ENCODE measurements at places on chromosomes 5 and 9.

GRCh38 chr5:5293029-5293428 is 129.4 kb upstream of the ICE1 start:
- DNase-seq = no peak

- DNase-seq = no peak
Observed at GRCh38 chr9:133553973-133554713, 19.6 kb downstream of the ADAMTSL2 start.

GRCh38 chr5:35926389-35927051 is 11.9 kb downstream of the CAPSL start:
- DNase-seq = peak; percentile 55

DNA sequence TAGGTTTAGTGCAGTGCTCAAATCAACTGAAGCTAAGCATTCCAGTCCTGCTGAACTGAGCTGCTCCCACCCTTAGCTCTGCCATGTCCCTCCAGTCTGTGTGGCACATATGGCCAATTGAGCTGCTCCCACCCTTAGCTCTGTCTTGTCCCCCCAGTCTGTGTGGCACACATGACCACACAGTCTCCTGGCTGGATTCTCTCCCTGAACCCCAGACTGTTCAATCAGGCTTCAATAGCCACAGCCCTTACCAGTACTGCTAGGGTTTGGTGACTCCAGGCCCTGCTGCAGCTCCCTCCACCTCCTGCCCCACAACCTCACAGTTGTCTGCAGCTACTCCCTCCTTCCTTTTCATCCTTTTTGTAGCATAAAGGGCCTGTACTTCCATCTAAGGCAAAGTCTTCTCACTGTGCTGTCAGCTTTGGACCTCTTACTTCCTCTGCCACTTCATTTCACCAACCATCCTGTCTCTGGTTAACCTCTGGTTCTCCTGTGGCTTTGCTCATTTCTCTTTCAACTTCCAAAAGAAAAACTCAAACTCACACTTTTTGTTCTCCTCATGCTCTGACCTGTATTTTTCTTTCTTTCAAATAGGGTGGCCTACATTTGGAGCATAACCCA is 50.8 kb downstream of the ADAMTS12 start:
- DNase-seq = no peak

DNA sequence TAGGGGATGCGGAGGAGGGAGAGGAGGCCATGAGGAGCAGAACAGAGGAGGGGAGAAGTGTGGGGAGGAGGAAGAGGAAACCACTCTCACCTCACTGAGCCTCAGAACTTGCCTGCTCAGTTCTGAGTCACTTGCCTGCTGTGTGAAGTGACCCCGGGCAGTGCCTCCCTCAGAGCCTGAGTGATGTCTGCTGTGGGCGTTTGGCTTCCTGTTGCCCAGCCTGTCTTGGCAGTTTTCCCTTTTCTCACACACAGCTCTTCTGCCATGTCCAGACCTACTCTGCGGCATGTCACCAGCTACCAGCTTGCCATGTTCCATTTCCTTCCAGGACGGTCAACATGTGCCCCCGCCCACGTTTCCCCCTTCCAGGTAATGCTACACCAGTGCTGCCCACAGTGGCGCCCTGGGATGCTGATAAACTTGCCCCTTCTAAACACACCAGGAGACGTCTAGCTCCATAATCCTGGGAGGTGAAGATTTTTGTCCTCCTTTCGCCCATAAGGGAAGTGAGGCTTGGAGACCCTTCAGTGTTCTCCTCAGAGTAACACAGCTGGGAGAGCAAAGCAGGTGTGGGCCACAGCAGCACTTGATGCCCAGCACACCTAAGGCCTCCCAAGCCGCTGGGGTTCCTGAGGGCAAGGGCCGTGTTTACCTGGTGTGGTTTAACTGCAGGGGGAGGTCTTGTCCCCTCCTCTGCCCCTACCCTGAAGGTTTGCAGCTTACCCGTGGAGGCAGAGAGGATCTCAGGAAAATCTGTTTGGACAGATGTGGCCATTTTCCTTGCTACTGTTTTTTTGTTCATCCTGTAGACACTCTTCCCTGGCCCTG is 63.8 kb upstream of the RNF130 start:
- DNase-seq = no peak

GRCh38 chr9:33139421-33140228 is 27.5 kb downstream of the B4GALT1 start:
- no peak for DNase-seq

DNA sequence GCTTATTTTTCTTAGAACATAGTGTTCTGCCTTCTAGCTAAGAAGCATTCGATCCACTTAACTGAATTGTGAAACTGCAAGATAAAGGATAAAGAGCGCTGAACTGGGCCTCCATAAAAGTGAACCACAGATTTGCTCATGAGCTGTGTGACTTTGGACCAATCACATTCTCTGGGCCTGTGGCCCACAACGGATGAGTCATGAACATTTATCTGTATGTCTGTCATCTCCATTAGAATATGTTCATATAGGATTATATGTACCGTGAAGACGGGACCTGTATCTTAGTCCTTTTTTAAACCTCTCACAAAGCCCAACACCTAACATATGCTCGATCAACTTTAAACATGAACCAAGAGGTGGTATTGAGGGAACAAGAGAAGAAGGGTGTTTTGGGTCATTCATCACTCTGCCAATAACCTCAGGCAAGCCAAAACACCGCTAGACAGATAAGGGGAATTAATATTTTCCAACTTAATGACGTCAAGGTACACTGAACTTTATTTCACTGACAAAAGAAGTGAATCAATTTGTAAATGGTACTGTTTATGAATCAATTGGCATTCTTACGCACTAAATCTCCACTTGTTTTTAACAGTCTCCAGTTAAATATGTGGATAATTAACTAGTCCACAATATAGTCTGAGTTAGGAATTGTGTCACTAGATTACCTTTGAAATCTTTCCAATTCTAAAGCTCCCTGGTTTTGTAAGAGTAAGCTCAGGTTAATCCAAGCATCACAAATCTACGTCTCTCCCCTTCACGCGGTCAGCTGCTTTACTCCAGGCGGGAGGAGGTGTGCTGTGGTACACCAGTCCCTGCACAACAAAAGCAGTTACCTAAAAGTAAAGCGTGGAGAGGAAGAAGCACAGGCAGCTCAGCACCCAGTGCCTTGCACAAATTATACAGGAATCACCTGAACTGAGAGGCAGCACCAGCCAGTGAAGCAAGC is 1.6 kb downstream of the TMEM245 start:
- DNase-seq = no peak

GRCh38 chr5:148352696-148353095 is 17.3 kb downstream of the SPINK9 start:
- DNase-seq = no peak

- DNase-seq = no peak
Observed at GRCh38 chr5:164748861-164749260, 1243.4 kb downstream of the MAT2B start.

GRCh38 chr5:67209141-67209771 is 12.7 kb upstream of the CD180 start:
- peak; percentile 71 for DNase-seq

- no peak for DNase-seq
Observed at GRCh38 chr5:92513067-92513466, 1068.0 kb downstream of the NR2F1-AS1 start.

GRCh38 chr5:158987231-158987630 is 112.5 kb downstream of the EBF1 start:
- no peak for DNase-seq

DNA sequence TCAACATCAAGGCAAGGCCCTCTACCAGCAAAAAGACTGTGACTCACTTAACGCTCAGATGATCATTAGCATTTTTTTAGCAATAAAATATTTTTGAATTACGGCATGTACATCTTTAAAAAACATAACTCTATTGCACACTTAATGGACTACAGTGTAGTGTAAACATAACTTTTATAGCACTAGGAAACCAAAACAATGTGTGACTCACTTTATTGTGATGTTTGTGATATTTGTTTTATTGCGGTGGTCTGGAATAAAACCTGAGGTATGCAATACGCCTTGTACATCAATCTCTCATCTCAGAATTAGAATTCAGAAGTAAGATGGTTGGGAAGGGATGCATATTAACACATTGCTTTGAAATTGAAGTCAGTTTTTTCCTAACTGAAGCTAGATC is 106.9 kb upstream of the PTCH1 start:
- DNase-seq = no peak

DNA sequence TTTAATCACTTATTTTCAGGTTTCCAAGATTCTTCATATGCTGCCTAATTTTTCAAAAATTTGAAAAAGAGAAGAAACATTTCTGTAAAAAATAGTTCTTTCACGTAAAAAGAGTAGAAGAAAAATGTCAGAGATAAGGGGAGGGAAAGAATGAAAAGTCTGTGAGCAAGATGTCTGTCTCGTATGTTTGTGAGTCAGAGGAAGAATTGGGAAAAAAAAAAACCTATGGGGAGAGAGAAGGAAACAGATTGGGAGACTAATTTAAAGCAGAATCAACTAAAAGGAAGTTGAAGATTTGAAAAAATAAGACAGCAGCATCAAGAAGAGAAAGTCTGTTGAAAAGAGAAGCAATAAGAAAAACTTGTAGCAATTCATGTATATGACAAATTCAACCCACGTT is 456.3 kb downstream of the HINT1 start:
- DNase-seq = no peak

DNA sequence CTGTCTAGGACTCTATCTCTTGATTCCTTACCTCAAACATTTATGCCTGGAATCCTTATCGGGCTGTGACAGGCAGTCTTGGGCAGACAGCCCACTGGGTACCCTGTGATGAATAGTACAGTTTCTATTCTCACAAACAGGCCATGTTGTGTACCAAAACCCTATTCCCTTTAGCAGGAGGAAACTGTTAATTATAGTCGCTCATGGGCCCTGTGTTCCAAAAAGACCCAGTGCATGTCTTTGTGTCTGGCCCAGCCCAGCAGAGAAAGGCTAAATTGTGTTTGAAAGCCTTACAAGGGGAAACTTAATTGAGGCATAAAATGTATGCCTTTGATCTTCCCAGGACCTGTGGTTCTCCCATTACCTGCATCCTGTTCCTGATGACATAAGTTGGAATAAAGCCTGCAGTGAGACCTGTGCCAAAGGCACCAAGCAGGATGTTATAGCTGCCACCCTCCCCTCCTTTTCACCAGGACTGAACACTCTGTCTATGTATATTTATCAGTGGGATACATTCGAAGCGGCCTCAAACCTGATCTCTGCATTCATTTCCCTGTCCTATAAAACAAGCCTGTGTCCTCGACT is 43.3 kb downstream of the TLR4 start:
- DNase-seq = no peak

- DNase-seq = no peak
Observed at GRCh38 chr5:133994990-133995333, 9.8 kb downstream of the VDAC1 start.

DNA sequence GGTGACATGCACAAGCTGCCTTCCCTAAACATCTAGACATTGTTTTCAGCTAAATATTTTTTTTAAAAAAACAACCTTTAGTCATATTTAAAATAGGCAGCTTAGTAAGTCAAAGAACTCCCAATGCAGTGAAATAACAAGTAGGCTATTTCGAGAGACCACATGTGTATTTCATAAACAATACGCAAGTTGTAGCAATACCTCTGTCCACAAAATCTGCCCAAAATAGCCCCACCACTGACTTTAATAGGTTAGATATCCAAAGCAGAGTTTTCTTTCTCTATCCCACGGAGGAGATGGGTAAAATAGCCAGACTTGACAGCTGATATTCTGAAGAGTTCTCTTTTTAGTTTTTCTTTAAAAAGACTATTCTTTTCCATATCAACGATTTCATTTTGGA is 1.2 kb downstream of the SLC24A2 start:
- DNase-seq = no peak

DNA sequence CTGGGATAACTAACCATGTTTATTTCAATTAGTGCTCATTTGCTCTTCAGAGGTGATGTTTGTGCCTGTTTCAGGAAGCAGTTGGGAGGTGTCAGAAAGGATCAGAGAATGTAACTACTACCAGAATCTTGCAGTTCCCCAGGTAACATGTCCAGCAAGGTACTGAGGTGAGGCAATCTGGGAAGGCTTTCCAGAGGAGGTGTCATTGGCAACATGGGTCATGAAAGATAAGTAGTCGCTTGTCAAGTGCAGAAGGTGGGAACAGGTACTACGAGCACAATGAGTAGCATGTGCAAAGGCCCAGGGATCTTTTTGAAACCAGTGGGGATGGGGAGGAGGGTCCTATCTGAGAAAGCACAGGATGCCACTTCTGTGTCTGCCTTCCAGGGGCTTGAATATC is 4.8 kb downstream of the SMIM23 start:
- no peak for DNase-seq

DNA sequence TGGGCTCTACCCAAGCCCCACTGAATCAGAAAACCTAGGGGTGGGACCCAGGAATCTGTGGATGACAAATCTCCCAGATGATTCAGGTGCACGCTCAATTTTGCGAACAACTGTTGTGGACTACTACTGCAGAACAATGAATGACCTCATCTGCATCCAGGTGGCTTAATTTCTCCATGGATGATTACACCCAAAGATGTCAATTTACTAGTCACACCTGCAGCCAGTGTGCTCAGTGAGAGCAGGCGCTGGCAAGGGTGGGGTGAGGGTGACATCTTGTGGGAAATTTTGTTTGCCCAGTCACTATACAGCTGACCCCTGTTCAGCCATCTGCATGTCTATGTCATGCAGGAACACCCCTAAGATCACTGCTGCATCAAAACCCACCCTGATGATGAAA is 118.2 kb downstream of the ENTREP1 start:
- DNase-seq = peak; percentile 80

DNA sequence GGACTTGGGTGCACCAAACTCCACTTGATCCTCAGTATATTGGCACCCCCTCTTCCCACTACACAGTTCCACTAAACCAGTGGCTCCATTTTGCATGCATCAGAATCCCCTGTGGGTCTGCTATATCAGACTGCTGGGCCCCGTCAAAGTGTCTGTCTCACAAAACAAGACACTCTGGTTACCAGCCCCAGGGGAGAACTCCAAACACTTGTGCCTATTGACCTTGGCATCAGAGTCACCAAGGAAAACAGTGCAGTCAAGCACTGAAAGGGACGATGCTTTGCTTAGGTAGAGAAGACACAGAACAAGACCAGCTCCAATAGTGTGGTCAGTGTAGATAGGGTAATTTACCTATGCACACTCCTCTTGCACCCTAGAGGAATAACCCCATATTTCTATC is 205.8 kb upstream of the RAI14 start:
- DNase-seq = no peak

- no peak for DNase-seq
Observed at GRCh38 chr9:16824545-16825330, 45.7 kb downstream of the BNC2 start.

DNA sequence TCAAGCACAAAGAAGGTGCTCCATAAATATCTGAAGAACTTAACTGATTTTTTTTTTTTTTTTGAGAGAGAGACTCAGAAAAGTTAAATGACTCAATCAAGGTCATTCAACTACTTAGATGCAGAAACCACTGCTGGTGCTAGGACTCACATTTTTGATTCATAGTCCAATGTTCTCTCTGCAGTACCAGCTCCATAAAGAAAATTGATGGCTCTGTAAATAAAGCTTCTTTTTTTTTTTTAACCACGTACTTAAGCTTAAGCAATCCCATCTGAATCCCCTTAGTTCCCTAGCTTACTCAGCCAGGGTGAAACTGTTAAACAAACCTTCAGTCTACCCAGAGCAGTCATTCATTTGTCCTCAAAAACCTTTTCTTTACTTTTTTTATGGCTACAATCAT is 657.0 kb upstream of the WWC1 start:
- DNase-seq = no peak
